ENCODE measurements at places on chromosomes 7 and 10.

DNA sequence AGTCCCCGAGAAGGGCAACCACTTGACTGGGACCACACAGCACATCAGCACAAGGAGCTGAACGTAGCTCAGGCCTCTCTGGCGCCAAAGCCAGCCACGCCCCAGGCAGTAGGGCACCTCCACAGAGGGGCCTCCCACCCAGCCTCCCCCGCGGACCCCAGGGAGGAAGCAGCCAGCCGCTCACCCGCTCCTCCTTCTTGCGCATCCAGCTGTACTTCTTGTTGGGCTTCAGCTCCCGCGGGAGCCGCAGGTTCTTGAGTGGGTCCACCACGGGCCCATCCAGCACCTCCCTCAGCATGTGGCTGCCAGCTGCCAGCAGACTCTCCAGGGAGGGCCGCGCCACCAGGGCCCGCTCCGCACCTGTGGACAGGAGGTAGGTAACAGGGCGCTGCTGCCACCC, 61.2 kb downstream of the TNRC18 start:
- DNase-seq: no peak

DNA sequence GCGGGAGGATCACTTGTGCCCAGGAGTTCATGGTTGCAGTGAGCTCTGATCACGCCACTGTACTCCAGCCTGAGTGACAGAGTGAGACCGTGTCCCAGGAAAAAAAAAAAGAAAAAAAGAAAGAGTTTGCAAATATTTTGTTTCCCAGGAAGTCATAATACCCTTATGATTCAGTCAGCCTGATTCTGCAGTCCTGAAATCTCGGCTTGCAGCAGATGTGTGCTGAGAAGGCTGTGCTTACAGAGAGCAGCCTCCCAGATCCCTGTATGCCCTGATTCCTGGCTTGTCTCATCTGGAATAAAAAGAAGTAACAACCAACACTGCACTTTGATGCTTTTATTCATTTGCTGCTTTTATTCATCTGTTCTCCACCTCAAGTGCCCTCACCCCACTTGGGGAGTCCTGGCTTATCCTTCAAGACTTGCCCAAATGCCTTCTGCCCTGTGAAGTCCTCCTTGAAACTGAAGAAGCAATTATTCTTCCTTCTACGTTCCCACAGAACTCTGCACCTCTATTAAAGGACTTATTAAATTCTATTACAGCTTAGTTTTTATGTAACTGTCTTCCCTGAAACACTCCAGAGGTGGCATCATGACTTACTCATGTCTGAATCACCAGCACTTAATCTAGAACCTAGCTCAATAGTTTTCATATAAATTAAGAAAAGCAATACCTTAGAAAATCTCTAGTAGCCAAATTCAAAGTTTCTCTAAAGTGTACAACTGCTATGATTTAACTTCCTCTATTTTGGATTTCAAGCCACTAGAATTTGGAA, 27.7 kb upstream of the BPGM start:
- no peak for DNase-seq

DNA sequence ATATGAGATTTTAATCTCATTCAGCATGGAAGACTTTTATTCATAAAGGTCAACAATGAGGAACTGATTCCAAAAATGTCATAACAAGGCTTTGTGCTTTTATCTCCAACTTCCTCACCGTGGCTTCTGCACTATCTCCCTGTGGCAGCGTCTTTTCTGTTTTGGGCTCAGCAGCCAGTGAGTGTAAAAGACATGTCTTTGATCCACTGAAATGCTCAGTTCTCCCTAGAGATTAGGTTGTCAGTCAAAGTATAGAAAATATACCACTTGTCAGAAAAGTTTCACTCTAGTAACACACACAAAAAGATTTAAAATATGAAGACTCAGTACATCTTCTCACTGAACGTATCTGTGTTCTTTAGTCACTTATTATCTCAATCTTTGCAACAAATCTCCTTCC, 901.8 kb upstream of the ZWINT start:
- DNase-seq: no peak

GRCh38 chr7:18117482-18117881, 89.8 kb upstream of the PRPS1L1 start:
- DNase-seq: no peak

GRCh38 chr10:8037941-8038894, 16.3 kb upstream of the GATA3 start:
- DNase-seq: no peak

DNA sequence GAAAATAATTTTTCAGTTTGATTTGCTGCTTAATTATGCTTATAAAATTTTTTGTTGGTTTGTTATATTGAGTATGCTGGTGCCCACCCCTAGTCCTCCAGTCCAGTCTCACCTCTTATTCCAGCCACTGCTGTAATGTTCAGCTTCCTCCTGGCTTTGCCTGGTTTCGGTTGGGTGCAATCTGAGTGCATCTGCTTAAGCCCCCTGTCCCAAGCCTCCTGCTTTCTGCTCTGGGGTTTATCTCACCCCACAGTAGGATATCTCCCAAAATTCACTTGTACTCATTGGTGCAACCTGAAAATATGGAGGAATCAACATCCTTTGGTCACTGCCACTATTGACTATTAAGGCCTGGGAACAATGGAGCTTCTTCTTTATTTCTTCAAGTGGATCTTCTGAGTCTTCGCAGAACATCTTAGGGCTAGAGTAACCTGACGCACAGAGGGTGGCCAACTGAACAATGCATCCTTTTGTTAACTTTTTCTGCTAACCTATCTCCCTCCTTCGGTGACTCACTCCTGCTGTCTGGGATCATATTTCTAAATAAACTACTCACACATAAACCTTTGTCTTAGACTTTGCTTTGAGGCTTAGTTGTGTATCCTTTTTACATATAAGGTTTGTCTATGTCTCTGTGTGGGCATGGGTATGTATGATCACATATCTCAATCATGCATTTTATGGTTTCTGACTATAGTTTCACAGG, 19.1 kb upstream of the SOSTDC1 start:
- no peak for DNase-seq

- no peak for DNase-seq
These were observed 6.6 kb downstream of the SEMA3A start for GRCh38 chr7:84187813-84188510.

- DNase-seq: no peak
These were observed 67.6 kb upstream of the CTNNA3 start for GRCh38 chr10:67763499-67764011.

- no peak for DNase-seq
These were observed 2.4 kb downstream of the ZNRF2 start for GRCh38 chr7:30286749-30287148.

GRCh38 chr7:45593121-45593541, 19.0 kb downstream of the ADCY1 start:
- peak; percentile 75 for DNase-seq

- no peak for DNase-seq
These were observed 79.7 kb upstream of the NOBOX start for GRCh38 chr7:144483189-144483588.

DNA sequence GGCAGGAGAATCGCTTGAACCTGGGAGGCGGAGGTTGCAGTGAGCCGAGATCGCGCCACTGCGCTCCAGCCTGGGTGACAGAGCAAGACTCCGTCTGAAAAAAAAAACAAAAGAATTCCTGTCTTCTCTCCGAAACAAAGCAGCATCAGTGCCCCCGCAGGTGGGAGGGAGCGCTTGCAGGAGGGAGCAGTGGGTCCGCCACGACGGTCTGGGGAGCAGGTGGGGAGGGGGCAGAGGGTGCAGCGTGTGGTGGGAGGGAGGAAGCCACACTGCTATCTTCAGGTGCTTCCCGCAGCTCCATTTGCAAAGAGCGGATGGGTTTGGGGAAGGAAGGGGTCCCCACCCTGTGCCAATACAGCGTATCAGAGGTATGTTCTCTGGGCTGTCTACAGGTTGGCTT, 31.7 kb downstream of the LIMK1 start:
- DNase-seq: no peak

DNA sequence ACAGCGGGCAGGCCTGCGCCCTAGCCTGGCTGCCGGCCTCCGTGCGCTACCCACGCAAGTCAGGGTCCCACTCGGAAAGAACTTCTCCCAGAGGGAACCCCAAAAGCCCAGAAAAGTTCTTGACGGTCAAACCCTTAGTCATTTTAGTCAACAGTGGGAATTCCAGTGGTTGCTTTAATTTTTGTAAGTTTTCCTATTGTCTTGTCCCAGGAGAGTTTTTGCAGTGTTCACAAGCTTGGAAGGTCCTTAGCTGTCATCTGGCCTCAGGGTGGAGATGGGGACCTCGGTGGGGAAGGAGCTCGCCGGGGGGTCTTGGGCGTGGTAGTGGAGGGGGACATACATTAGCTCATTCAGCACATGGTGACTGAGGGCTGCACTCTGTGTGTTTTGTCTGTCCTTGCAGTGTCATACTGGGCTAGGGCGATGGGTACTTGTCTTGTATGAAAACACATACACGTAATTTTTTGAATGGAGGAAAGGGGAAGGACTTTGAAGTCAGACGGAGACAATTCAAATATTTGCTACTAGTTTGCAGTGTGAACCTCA, 736 bp downstream of the MINDY4 start:
- DNase-seq: no peak

DNA sequence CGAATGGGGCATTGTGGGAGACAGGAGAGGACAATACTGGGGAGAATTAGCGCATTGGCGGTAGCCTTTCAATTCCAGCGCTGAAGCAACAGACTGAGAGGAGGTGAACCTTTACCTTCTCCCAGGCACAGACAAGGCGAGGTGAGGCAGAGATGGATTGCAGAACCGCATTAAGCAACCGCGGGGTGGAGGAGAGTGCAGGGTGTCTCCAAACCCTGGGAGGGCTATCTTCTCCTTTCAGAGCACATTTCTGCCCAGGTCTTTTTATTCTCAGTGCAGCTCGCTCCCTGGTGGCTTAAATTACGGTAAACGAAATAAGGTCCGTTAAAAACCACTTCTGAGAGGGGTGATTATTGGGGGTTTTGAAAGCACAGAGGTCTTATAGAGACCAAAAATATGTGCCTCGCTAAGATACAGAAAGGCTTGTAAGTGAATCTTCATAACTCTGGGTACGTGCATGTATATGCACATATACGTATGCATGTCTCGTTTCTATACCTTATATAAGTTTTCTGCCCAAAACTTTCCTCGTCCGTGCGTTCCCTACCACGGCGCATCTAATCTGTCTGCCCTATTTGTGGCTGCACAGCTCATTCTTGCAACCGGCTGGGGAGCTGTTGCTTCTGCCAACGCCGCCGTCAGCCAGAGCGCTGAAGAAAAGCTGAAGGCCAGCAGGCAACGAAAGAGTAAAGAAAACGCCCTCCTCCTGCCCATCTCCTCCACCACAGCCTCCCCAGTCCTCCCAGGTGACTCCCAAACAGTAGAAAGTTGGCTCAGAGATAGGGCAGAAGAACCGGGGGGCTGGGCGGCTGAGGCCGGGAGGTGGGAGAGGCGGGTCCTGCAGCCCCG, 895 bp upstream of the ZNF804B start:
- DNase-seq: no peak

DNA sequence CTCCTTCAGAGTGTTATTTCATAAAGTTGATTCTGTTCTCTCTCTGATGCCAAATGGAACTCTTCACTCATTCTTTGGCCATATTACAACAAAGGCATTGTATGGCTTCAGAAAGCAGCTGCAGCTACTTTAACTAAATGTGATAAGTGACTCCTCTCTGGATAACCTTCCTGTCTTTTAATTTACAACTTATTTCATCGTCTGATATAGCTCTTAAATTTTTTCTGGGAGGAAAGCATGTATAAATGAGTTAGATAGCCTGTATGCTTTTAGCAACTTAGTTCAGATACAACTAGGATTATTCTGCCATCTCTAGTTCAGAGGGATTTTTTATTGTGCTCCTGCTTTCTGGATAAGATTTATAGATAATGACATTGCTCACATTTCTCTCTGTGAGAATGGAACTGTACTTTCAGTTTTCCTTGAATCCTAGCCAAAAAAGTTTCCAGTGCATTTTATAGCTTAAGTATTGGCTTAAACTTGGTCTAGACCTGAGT, 57.5 kb downstream of the KLHDC10 start:
- DNase-seq: no peak

DNA sequence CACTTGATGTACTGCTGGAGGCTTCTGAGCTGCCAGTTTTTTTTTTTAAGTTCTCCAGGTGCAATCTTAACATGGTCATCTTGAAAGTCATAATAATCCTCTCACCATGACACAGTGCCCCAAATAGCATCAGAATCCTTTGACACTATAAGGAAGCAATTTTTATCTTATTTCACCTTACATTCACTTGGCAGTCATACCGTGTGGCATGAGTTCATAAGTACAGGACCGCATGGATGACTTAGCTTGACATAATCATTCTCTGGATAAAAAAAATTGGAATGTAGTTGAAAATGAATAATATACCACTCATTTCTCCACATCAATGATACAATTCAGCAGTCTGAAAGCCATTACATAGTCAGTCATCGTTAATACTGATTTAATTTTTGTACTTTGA, 25.6 kb upstream of the TMEM196 start:
- no peak for DNase-seq

GRCh38 chr7:80830584-80831285, 88.1 kb downstream of the SEMA3C start:
- DNase-seq: no peak

- no peak for DNase-seq
These were observed 50.3 kb downstream of the ENO4 start for GRCh38 chr10:116899626-116900025.

DNA sequence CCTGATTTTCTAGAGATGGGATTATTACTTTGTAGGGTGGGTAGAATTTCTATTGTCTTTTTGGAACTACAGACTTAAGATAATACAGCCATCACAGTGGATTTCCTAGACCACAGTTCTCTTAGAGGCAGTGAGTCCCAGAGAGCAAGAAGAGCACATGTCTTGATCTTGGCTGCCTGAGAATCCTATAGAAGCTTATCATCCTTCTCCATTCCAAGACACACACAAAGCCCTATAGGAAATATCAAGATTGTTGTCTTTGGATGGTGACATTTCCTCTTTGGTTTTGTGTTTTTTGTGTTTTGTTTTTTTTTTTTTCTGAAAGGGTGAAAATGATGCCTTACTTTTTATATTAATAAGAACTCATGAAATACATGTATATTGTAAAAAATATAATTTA, 143.1 kb downstream of the AHR start:
- DNase-seq: no peak

- no peak for DNase-seq
These were observed 32.7 kb downstream of the R3HCC1L start for GRCh38 chr10:98167191-98167590.

GRCh38 chr10:106942035-106942662, 222.4 kb downstream of the SORCS1 start:
- DNase-seq: no peak

- no peak for DNase-seq
These were observed 100.9 kb upstream of the TAS2R16 start for GRCh38 chr7:123096434-123096833.

- DNase-seq: no peak
These were observed 642.7 kb downstream of the IPMK start for GRCh38 chr10:57624856-57625592.

Data from osteocyte (in vitro differentiated cells).